ENCODE measurements at places on chromosomes 11 and 22.

- peak; percentile 19 for DNase-seq
Measured at GRCh38 chr22:21807544-21808529, 59.6 kb downstream of the MAPK1 start.

- DNase-seq = peak; percentile 35
Measured at GRCh38 chr11:74839971-74840370, 91.3 kb downstream of the RNF169 start.

GRCh38 chr22:50319503-50319951, 7.3 kb downstream of the DENND6B start:
- DNase-seq = no peak

DNA sequence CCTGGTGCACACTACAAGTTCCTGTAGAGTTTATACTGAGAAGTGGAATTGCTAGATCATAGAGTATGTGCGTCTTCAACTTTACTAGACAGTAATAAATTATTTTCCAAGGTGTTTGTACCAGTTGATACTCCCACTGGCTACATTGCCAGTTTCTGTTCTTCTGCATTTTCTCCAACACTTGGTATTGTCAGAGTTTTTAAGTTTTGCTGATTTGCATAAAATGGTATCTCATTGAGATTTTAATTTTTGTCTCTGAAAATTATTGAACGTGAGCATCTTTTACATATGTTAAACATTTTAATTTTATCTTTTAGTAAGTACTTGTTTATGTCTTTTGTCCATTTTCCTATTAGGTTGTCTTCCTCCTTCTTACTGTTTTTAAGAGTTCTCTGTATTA, 7.3 kb downstream of the TBCEL start:
- DNase-seq = no peak

DNA sequence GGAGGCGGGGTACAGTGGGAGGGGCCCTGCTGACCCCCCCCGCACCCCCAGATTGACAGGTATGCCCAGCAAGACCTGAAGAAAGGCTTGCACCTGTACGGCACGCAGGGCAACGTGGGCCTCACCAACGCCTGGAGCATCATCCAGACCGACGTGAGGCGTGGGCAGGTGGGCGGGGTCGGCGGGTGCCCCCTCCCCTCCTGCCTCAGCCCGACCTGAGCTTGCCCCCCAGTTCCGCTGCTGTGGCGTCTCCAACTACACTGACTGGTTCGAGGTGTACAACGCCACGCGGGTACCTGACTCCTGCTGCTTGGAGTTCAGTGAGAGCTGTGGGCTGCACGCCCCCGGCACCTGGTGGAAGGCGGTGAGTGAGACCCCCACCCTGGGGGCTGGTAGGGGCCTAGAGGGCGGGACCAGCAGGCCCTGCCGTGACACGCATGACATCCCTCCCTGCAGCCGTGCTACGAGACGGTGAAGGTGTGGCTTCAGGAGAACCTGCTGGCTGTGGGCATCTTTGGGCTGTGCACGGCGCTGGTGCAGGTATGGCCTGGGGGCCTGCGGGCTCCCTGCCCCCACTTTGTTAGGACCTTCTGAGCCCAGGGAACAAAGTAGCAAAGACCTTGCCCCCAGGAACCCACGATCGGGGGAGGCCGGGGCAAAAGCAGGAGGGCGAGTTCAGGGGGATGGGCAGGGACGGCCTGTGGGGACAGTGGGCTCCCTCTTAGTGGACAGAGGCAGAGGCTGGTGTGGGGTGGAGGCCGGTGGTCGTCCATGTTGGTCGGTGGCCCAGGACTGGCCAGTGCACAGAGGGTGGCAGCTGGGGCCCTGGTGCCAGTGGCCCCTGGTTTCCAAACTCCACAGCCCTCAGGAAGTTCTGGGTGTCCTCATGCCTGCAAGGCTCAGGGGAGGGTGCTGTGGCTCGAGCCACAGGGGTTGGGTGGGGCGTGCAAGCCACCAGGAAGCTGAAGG, 23.1 kb downstream of the TSPAN4 start:
- DNase-seq = no peak

GRCh38 chr11:114256967-114257286, 39.3 kb upstream of the NNMT start:
- DNase-seq = no peak

GRCh38 chr22:48838846-48839730, 988.6 kb downstream of the BRD1 start:
- DNase-seq = no peak

- no peak for DNase-seq
Measured at GRCh38 chr22:38777087-38777671, 16.8 kb downstream of the DNAL4 start.

DNA sequence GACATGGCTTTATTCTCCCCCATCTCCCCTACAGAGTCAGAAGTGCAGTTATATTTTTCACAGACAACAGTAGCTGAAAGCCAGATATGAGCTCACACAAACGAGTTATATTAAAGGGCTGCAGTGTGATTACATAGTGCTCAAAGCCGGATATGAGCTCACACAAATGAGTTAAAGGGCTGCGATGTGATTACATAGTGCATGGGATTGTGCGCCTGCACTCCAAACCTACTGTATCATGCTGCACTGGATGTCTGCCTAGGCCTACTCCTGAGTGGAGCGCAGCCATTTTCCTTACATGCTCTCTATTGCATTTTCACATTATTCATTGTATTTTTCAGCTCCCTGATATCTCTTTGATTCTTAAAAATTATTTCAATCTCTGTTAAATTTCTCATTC, 414.6 kb upstream of the LARGE1 start:
- DNase-seq = peak; percentile 1

GRCh38 chr22:45771711-45772110, 100.1 kb downstream of the ATXN10 start:
- DNase-seq = no peak

GRCh38 chr11:72072348-72072747, 8.0 kb downstream of the NUMA1 start:
- DNase-seq = peak; percentile 61

DNA sequence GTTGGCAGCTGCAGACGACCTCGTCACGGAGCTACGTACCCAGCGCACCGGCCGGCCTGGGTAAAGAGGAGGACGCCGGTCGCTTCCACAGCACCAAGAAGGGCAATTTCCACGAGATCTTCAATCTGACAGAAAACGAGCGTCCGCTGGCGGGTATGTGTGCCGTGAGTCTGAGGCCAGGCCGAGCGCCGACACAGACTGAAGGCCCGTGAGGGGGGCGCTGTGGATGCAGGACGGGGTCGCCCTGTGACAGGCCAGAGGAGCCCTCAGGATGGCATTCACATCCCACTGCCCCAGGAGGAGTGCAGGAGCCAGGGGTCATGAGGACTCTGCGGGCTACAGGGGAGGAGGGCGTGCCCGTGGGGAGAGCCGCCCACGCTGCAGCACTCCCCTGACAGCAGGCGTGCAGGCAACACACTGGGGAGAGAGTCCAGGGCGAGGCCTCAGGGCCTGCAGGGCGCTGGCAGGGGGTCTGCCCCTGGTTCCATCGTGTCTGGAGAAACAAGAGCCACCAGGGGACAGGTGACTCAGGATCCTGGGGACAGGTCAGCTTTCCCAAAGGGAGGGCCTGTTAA, 53.6 kb downstream of the GRAMD4 start:
- DNase-seq = no peak

DNA sequence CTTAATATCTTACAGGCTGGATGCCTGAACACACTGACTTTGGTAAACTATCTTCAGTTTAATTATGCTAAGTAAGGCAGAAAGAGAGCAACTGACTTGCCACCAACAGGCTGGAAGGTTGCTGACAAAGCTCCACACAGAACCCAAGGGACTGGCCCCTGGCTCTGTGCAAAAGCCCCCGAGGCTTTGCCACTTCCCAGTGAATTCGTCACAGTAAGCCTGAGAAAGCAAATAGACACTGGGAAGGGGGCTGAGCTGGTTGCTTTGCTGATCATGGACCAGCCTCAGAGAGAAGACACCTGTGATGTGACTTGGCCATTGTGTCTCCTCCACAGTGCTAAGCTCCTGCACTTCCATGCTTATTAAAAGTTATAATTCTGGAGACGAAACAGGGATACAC, 91.7 kb downstream of the BLID start:
- no peak for DNase-seq

DNA sequence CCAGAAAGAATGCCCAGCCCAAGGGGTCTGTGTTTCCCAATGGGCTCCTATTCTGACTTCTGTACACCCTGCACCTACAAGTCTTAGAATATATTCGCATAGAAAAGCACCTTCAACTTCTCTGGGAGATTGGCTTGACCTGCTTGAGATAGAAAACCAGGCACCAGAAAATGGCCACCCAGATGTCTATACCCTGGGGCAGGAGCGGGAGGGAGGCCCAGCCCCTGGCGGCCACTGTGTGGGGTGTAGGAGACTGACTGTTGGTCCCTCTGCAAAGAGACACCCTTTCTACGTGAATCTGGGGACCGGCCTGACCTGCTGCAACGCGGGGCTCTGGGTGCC, 8.5 kb downstream of the DENND6B start:
- no peak for DNase-seq

- DNase-seq = no peak
Measured at GRCh38 chr11:119205080-119205479, 1.1 kb upstream of the CBL start.

- DNase-seq = peak; percentile 15
Measured at GRCh38 chr22:22928666-22929380, 41.2 kb downstream of the IGLL5 start.

DNA sequence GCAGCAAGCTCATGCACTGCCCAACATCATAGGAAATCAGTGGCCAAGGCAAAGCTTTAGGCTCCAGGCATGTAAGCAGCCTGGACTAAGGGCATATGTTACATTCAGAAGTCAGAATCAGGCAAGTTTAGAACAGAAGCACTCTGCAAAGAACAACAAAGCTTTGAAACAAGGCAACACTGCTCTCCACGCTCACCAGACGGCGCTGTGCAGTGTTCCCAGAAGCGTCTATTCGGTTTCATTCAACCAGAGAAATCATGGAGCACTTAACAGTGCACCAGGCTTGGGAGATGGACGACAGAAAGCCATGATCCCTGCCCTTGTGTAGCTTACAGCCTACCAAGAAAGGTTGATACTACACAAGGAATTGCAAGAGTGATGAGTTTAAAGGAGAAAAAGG, 555.8 kb downstream of the BUD13 start:
- peak; percentile 39 for DNase-seq

DNA sequence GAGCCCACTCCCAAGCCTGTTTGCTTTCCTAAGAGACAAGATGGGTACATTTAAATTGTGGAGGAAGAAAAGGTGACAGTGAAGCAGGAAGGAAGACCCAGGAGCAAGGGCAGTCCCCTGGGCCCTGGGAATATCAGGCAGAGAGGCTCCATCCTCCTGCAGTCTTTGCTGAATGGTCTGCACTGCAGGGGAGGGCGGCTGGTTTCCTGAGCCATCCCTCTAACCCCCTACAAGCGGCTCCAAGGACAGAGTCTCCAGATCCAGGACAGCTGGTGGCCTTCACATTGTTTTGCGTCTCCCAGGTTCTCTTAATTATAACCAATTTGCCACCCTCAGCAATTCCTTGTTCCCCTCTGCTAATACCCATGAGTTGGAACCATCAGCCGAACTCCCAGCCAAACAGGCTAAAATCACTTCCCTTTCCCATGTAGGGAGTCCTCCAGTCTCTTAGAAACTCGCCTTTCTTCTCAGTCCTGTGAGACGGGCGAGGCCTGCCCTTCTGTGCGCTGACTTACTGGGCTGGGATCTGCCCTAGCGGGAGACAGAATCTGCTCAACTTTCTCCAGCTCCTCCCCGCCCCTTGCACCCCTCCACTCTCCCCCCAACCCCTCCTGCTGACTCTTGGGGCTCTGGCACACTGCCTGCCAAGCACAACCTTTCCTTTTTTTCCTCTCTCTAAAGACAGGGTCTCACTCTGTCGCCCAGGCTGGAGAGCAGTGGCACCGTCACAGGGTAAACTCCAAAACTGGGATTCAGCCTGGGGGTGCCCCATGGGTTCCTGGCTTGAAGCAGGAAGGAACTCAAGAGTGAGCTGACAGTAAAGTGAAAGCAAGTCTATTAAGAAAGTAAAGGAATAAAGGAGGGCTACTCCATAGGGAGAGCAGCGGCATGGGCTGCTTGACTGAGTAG, 53.4 kb upstream of the EMID1 start:
- no peak for DNase-seq

DNA sequence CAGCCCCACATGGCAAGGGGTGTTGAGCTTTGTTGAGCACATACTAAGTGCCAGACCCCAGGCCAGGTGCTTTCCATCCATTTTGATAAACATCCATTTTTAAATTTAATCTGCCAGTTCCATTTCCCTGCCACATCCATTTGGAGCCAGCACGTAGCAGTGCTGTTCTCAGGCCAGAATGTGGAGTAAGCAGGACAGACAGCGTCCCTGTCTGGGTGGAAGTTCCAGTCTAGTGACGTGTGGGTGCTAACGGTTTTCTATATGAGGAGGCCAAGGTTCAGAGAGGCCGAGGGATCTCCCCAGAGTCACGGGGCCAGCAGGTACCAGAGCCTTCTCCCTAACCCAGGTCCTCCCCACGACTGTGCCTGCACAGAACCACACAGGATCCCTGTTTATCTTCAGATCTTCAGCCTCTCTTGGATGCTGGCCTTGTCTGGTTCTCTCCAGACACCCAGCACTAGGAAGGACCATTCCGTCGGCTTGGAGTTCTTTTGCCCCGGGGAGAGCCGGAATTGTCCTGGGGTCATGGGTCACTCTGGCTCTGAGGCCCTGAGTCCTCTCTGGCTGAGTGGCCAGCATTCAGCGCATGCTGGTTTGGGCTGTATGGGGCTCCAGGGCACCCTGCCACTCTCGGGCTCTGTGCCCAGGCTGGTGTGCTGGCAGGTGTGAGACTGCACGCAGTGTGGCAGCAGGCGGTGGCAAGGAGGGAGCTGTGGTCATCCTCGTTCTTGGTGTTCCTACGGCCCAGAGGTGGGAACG, 63.6 kb upstream of the PPARA start:
- DNase-seq = peak; percentile 79

DNA sequence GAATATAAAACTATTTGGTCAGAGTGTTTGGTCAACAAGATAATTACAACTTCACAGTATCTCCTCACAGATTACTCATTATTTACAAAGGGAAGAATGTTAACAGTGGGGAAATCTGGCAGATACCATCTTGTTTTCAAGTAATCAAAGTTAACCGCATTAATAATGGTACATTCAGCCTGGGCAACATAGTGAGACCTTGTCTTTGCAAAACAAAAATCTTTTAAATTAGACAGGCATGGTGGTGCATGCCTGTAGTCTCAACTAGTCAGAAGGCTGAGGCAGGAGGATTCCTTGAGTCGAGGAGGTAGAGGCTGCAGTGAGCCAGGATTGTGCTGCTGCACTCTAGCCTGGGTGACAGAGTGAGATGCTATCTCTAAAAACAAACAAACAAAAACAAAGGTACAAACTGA, 78.5 kb downstream of the ACER3 start:
- peak; percentile 5 for DNase-seq
